ENCODE measurements at places on chromosomes 4 and X.

DNA sequence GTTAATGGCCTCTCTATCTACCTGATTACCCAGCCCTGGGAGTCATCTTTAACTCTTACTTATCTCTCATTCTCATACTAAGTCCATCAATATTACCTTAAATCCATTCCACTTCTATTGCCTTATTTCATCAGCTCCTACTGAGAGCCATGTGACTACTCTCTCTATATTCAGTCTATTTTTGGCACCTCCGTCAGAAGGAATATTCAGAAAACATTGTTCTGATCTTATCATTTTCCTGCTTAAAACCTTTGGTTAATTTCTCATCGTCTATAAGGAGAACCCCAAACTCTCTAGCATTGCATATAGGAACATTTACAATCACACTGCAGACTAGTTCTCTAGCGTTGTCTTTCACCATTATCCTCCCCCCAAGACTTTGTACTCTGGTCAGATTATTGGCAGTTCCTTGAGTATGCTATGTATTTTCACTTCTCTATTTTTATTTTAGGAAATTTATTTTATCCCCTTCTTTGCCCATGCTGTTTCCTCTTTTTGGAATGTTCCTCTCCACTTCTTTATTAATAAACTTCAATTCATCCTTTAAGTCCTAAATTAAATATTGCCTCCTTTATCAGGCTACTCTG is 13.7 kb upstream of the AMMECR1 start:
- DNase-seq: no peak

- no peak for DNase-seq
Observed at GRCh38 chr4:174461466-174462106, 60.7 kb downstream of the HPGD start.

DNA sequence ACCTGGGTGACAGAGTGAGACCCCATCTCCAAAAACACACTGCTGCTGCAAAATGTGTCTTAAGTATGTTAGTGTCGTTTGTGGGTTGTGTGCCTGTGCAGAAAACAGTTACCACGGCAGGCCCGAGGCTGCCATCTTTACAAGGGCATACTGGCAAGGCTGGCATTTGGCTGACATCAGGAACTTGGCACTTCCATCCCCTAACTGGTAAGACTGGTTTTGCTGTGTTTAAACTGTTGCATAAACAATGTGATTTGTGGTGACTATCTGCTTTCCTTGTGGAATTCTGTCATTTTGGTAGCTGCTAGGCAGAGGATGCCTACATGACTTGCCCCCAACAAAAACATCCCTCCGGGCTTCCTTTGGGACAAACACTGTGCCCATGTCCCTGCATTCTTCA is 12.3 kb downstream of the LRP2BP start:
- no peak for DNase-seq

- no peak for DNase-seq
Observed at GRCh38 chr4:632196-632790, 6.9 kb downstream of the PDE6B start.

DNA sequence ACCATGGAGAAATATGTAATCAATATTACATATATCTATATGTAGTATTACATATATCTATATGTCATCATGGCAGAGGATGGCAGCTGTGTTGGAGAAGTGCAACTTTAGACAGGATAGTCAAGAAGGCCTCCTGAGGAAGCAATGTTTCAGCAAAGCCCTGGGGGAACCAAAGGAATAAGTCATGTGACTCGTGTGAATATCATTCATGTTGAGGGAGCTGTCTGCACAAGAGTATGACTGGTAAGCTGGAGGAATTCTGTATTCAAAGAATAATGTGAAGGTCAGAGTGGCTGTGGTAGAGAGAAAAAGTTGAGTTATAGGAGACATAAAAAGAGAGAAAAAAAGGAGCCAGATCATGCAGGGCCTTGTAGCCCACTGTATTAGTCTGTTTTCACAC is 92.9 kb upstream of the EDNRA start:
- DNase-seq: no peak

GRCh38 chr4:53854991-53855568 is 209.3 kb downstream of the CHIC2 start:
- no peak for DNase-seq

GRCh38 chr4:139841464-139842195 is 176.0 kb downstream of the MGST2 start:
- no peak for DNase-seq

DNA sequence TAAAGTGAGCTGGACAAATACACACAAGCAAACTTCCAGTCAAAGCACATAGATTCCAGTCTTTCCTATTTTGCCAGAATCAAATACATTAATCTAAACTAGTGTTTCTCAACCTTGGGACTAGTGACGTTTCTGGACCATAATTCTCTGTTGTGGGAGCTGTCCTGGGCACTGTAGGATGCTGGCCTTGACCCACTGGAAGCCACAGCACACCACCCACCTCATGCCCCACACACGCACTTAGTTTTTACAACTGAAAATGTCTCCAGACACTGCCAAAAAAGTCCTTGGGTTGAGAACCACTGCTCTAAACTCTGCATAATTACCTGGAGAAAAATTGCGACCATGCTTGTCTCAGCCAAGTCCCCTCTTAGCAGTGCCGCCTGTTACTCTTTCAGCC is 57.6 kb downstream of the MAP3K15 start:
- DNase-seq: no peak

- no peak for DNase-seq
Observed at GRCh38 chrX:118935352-118935751, 39.1 kb upstream of the LONRF3 start.

GRCh38 chr4:127783955-127784770 is 2.0 kb downstream of the HSPA4L start:
- DNase-seq: no peak

DNA sequence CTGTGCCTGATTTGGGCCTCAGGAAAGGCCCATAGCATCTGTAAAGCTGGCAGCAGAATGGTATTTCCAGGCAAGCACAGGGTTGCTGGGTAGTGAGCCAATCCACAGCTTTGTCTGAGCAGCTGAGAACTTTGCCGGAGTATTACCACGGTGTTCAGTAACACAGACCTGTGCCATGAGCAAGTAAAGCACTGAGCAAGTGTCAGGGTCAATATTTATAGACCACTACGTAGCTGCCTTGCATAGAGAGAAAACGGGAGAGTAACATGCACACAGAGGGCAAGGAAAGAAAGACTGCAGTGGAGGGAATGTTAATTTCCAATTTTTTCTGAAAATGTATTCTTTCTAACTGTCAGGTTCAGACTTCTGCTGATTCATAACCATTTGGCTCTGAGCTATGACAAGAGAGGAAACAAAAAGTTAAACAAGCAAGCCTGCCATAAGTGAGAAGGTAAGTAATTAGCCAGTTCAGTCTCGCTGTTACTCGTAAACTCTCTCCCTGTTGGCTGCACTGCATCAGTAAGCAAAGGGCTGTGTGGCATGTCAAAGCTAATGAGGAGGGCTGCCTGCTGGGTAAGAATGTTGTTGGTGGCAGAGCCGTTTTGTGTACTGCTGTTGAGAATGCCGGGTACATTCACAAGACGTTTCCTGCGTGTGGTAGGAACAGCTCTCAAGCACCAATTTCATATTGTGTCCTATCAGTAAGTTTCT is 238.1 kb downstream of the BMPR1B start:
- DNase-seq: peak; percentile 34

- no peak for DNase-seq
Observed at GRCh38 chrX:12617241-12617640, 174.0 kb upstream of the PRPS2 start.

DNA sequence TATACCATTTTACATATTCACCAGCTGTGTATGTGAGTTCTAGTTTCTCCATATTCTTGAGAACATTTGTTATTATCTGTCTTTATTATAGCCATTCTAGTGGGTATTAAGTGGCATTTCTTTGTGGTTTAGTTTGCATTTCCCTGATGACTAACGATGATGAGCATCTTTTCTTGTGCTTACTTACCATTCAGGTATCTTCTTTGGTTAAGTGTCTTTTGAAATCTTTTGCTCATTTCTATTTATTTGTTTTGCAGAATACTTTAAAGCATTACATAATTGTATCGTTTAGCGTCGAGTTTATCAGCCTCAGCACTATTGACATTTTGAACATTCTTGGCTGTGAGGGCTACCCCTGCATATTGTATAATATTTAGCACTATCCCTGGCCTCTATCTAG is 85.4 kb downstream of the FRMPD4 start:
- no peak for DNase-seq

All from SK-N-MC (cell line).